ENCODE measurements at places on chromosomes 5 and 9. TPM values are rescaled to one million over a fixed set of nuclear protein-coding genes. Genes with fewer than 3 reads are reported as not detected.
A peak's percentile ranks its signal among the peaks of the same experiment; 100 is the strongest.

GRCh38 chr5:157143127-157143971 lies 684 bp upstream of the MED7 start:
- DNase-seq = peak; percentile 67
- peak overlapping the region; percentile 86 for H3K4me3 ChIP-seq
- H3K27ac ChIP-seq = peak overlapping the region; percentile 91
- peaks cover 17% of the 10 kb centered on the region for H3K4me1 ChIP-seq

DNA sequence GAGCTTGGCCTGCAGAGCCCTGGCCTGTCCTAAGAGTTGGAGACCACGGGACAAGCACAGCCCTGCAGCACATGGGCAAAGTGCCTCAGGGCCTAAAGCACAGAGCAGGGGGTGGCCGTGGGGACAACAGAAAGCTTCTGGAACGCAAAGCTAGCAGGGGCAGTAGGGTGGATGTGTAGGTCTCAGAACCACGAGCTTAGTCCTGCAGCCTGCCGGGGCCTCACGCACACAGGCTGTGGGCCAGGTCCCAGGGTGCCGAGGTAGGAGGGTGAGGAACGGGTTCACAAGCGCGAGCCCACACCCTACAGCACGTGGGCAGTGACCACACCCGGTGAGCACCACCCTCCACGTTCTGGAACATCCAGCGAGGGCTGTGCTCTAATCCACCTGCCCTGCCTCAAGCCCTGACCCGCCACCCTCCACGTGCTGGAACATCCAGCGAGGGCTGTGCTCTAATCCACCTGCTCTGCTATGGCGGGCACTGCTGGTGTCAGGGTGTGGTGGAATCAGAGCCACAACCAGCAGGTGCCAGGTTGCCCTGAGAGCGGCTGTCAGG lies 9.3 kb downstream of the CLPTM1L start:
- no peak overlapping the region for H3K27ac ChIP-seq
- no peaks in the 10 kb centered on the region for H3K27me3 ChIP-seq
- peaks cover 79% of the 10 kb centered on the region for H3K36me3 ChIP-seq
- no peak overlapping the region for H3K4me3 ChIP-seq

DNA sequence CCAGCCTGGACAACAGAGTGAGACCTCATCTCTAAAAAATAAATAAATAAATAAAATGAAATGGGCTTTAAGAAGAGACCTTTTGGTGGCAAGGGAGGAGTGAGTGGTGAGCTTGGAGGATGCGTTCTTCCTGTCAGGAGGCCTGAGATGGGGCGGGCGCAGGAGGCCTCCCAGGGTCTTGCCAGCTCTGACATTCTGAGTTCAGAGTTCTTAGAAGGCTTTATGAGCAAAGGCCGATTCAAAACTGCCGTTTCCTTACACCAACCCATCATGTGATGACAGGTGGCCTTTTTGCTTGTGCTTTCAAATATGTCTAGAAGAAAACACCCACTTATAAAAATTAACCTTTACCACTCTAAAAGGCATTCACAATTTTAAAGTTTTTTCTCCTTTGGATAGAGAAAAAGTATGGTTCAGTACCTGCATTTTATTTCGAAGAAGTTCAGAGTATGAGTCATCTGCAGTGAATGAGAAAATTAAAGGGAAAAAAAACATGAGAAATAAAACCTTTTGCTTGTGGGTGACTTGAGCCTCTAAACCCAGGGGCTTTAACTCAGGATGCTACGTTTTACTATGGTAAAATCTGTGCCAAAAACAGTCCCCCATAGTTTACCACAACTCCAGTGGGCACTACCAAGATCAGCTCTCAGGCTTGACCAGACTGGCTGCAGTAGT lies 157.4 kb upstream of the OTULINL start:
- H3K27ac ChIP-seq = no peak overlapping the region
- peaks cover 58% of the 10 kb centered on the region for H3K36me3 ChIP-seq
- DNase-seq = no peak
- H3K4me1 ChIP-seq = peaks cover 26% of the 10 kb centered on the region
- no peaks in the 10 kb centered on the region for H3K27me3 ChIP-seq

The ADAMTSL2 gene
- 0.46 TPM for polyA plus RNA-seq

The OR1L8 gene
- polyA plus RNA-seq = not detected

- no peak overlapping the region for H3K27ac ChIP-seq
- peaks cover 13% of the 10 kb centered on the region for H3K4me1 ChIP-seq
- H3K36me3 ChIP-seq = no peaks in the 10 kb centered on the region
Observed at GRCh38 chr5:167696558-167697314, 594.7 kb upstream of the WWC1 start.

DNA sequence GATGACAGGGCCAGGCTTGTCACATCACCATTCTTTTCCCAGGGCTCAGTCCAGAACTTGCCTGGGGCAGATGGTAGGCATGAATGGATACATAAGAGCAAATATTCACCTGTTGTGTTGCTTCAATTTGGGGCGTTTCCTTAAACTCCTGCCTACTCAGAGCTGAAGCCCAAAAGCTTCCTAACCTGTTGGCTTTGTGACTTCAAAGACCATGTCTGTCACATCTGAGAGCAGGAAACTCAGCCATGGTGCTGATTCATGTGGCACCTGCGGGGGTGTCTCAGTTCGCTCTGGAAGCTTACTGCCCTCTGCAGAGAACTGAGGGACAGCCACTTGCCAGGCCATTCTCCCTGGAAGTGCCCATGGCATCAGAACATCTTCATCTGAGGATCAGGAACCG lies 246.6 kb downstream of the HSPA4 start:
- H3K27me3 ChIP-seq = no peaks in the 10 kb centered on the region
- no peak for DNase-seq
- H3K4me3 ChIP-seq = no peak overlapping the region

- no peaks in the 10 kb centered on the region for H3K27me3 ChIP-seq
- no peak overlapping the region for H3K4me3 ChIP-seq
- H3K4me1 ChIP-seq = peaks cover 12% of the 10 kb centered on the region
- no peaks in the 10 kb centered on the region for H3K36me3 ChIP-seq
- no peak for DNase-seq
Observed at GRCh38 chr9:94951324-94952135, 225.0 kb downstream of the AOPEP start.

The UIMC1 gene
- 18.0 TPM for polyA plus RNA-seq

GRCh38 chr9:17531642-17532254 lies 47.1 kb upstream of the SH3GL2 start:
- H3K4me3 ChIP-seq = no peak overlapping the region
- H3K36me3 ChIP-seq = no peaks in the 10 kb centered on the region
- H3K27me3 ChIP-seq = no peaks in the 10 kb centered on the region
- no peaks in the 10 kb centered on the region for H3K4me1 ChIP-seq

GRCh38 chr5:178196986-178197385 lies 7.3 kb upstream of the HNRNPAB start:
- no peak overlapping the region for H3K4me3 ChIP-seq
- DNase-seq = peak; percentile 32
- no peaks in the 10 kb centered on the region for H3K36me3 ChIP-seq
- no peaks in the 10 kb centered on the region for H3K4me1 ChIP-seq

- H3K4me3 ChIP-seq = no peak overlapping the region
- H3K27me3 ChIP-seq = no peaks in the 10 kb centered on the region
- H3K36me3 ChIP-seq = no peaks in the 10 kb centered on the region
- no peak for DNase-seq
Observed at GRCh38 chr5:84028093-84028492, 307.4 kb upstream of the HAPLN1 start.

DNA sequence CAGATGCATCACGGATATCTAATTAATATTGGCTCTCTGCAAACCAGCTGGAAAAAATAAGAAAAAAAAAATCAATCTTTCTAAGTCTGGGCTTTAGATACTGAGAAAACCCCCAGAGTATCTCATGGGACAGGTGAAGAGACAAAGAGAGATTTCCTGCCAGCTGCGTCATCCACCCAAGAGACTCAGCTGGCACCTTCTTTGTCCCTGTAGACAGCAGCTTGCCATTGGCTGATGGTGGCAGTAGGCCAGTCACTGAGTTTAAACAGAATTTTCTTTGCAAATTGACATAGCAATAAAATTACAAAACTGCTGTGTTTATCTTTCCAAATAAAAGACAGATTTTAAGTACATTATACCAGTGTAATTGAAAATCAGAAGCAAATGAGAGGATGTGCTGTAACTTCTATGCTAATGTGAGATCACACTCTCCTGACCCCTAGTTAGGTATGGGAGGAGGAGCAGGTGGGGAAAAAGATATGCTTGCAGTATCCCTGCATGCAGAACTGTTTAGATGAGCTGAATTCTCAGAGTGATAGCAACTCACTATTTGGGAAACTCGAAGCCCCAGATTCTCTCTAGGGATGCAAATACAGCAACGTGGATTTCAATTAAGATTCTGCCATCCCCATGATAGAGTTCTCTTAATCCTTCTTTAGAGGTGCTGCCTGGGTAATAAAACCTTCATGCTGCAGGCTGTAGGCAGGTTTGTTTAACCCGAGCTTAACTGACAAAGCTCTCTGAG lies 72.2 kb downstream of the NMUR2 start:
- H3K4me3 ChIP-seq = no peak overlapping the region
- no peaks in the 10 kb centered on the region for H3K36me3 ChIP-seq
- no peak for DNase-seq

DNA sequence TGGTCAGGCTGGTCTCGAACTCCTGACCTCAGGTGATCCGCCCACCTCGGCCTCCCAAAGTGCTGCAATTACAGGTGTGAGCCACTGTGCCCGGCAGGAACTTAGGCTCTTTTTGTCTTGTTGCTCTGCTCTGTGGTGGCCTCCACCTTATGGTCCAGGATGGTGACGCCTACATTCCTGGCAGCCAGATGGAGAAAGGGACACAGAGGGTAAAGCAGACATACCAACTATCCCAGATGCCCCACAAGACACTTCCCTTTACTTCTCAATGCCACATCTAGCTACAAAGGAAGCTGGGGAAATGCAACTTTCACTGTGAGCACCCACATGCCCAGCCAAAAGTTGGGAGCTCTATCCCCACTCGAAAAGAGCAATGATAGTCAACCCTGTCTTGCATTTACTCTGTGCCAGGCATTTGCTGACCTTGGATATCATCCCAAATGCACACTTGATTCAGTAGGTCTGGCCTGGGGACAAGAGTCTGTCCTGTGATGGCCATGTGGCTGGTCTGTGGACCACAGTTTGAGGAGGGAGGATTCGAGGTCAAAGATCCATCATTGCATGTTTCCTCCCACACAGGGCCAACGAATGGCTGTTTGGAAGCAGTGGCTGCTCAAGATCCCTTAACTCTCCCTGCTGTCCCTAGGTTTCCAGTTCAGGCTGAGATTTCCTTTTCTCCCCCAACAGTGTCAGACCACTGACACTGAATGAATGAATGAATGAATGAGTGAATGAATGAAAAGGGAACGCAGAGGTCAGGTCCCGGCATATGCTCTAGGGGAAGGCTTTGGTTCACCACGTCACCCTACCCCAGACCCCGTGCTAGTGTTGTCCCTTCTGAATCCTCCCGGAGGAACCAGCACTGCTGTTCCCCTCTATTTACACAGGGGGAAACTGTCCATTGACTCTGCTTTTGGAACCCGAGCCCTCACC lies 1.4 kb upstream of the ERGIC1 start:
- no peak overlapping the region for H3K4me3 ChIP-seq
- H3K27me3 ChIP-seq = no peaks in the 10 kb centered on the region
- H3K27ac ChIP-seq = peak overlapping the region; percentile 94

All from sigmoid colon (tissue), 7 donors.